ENCODE measurements at places on chromosomes 16 and 17. TPM values are rescaled to one million over a fixed set of nuclear protein-coding genes. Genes with fewer than 3 reads are reported as not detected.

GRCh38 chr17:36527621-36528250 is 6.9 kb downstream of the MYO19 start:
- DNase-seq = no peak

- no peak for DNase-seq
Observed at GRCh38 chr16:53973021-53973420, 269.1 kb downstream of the FTO start.

- peak; percentile 35 for DNase-seq
Observed at GRCh38 chr16:24609740-24610415, 70.5 kb downstream of the RBBP6 start.

DNA sequence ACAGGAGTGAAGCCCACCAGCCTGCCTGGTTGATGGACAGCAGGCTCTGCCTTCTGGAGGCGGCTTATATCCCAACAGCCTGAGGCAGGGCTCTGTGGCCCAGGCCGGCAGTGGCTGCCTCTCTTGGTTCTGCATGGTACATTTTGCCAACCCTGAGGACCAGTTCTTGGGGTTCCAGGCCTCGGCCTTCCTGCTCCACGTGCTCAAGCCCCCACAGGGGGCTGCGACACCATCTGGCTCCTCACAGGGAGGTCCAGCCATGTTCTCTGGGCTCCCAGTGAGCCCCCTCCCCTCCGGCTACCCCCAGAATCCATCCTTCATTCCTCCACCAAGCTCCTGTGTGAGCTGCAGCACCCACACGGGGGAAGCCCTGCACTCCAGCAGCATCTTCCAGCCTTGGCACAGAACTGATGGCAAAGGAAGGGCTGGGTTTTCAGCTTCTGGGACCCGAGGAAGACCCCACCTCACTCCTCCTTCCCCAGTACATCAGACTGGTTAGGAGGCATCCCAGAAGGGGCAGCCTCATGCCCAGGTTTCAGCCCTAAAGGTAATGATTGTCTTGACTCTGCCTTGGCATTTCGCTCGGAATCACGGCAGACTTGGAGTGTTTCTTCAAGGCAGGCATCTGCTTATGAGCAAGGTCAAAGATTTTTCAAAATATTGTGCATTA is 231.2 kb downstream of the CPPED1 start:
- DNase-seq = no peak

GRCh38 chr17:48745381-48746275 is 17.1 kb upstream of the HOXB13 start:
- no peak for DNase-seq

DNA sequence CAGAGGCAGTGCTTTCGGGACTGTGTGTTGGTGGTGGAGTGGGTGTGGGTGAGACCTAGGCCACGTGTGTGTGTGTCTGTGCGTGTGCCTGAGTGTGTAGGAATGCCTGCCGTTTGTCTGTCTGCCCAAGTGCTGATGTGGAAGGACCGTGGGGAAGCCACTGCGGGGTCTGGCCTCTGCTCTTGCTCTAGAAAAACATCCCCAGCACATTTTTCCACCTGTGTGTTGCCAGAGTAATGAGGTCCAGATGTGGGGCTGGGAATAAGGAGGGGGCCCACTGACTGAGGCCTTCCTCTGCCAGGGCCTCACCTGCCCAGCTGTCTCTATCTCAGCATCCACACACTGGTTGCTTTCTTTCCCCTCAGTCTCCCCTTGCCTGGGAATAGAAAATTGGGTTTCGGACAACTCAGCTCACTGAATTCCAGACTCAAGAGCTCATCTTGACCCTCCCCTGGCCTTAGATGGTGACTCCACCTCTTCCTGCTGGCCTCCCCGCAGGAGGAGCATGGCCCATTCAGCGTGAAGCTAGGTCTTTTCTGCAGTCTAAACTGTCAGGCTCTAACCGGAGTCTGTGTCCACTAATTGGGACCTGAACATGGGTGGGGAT is 7.6 kb downstream of the SGCA start:
- no peak for DNase-seq

- DNase-seq = no peak
Observed at GRCh38 chr17:42891539-42892152, 9.0 kb upstream of the G6PC1 start.

The KRT25 gene
- total RNA-seq = not detected

- DNase-seq = no peak
Observed at GRCh38 chr16:8372141-8372540, 218.2 kb downstream of the TMEM114 start.

- DNase-seq = no peak
Observed at GRCh38 chr16:66473654-66474519, 46.8 kb downstream of the BEAN1 start.

The OTOP2 gene
- not detected for total RNA-seq

DNA sequence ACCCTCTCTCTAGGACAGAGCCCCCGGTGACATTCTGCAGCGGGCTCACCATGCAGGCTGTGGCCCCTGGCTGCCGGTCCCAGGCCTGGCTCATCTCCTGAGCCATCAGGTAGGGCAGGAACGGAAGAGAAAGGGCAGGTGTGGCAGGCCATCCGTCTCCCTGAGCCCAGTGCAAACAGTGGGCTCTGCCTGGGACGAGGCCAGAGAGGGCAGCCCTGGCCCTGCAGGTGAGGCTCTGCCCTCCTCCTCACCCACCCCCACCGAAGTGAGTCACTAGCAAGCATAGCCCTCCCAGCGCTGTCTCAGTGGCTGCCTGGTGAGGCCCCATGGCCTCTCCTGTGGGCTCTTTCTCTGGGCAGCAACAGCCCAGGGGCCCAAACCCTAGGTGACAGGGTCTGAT is 14.5 kb downstream of the OTOP3 start:
- no peak for DNase-seq

The CD79B gene
- total RNA-seq = 67.1 TPM

- peak; percentile 95 for DNase-seq
Observed at GRCh38 chr17:75843577-75844529, at the start of gene UNC13D. UNC13D (minus strand) TSS chr17:75844404; CDS start chr17:75844337, 67 bp downstream.

GRCh38 chr17:74426551-74427047 is 5.3 kb upstream of the GPRC5C start:
- DNase-seq = no peak

All from hematopoietic multipotent progenitor cell (in vitro differentiated cells).